Stimulated activated CD4-positive, alpha-beta T cell treated with anti-CD3 and anti-CD28 coated beads, Interleukin-2, amount 100 ng/mL, for 4 hours (primary cell): ENCODE measurements at places on chromosomes 7 and 10.

GRCh38 chr10:15333909-15334649 lies 37.0 kb downstream of the FAM171A1 start:
- DNase-seq, result no peak

- no peak for DNase-seq
These were observed 429.7 kb downstream of the EXOC4 start for GRCh38 chr7:133682364-133683181.

DNA sequence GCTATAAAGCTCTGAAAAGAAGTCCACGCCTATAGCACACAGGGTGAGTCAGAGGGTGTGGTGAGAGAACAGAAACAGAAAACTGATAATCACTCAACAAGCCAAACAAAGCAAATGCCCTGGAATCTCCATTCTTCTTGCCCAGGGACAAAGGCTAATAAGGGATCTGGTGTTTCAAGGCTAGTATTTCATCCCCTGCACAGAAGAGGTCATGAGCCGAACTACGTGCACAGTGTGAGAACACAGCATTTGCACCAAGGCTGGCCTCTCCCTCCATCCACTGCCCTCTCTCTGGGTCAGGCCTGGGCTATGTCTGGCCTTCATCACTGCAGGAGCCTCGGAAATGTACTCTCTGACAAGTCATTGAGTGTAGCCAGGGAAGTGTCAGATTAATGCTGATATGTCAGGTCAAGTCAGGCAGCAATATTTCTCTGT lies 42.7 kb downstream of the PRR15 start:
- DNase-seq, result no peak

GRCh38 chr10:787933-788651 lies 98.6 kb upstream of the DIP2C start:
- DNase-seq, result no peak

DNA sequence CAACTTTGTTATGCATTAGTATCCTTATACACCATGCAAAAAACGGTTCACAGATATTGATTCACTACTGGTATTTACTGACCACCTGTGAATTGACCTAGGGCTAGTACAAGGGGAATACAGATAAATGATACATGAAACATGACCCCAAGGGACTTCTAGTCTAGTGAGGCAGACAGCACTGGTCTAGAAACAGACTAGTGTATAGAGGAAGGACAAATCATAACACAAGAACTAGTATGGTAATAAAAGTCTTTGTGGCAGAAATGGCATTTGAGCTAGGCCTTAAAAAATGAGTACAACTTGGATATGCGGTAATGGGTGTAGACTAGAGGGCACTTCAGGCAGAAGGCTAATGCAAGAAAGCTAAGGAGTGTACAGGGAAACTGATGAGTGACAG lies 86.6 kb downstream of the SLC25A13 start:
- no peak for DNase-seq

GRCh38 chr10:76864922-76865321 lies 772.7 kb downstream of the KCNMA1 start:
- no peak for DNase-seq

DNA sequence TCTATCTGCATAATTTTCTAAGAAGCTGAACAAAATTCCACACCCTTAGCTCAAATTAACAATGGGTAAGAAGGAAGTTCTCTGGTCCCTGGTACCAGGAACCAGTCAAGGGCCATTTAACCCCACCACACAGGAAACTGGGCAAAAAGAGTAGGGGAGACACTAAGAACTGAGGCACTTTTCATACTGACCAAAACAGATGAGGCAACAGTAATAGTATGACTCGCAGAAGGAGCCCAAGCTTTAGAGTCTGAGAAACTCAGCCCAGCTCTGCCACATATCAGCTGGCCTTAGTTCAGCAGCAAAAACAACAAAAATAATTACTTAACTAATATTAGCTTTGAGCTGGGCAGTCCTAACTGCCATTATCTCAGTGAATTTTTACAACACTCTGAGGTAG lies 221.2 kb downstream of the FAM107B start:
- no peak for DNase-seq

- no peak for DNase-seq
These were observed 31.1 kb upstream of the ABCA13 start for GRCh38 chr7:48140001-48140681.

DNA sequence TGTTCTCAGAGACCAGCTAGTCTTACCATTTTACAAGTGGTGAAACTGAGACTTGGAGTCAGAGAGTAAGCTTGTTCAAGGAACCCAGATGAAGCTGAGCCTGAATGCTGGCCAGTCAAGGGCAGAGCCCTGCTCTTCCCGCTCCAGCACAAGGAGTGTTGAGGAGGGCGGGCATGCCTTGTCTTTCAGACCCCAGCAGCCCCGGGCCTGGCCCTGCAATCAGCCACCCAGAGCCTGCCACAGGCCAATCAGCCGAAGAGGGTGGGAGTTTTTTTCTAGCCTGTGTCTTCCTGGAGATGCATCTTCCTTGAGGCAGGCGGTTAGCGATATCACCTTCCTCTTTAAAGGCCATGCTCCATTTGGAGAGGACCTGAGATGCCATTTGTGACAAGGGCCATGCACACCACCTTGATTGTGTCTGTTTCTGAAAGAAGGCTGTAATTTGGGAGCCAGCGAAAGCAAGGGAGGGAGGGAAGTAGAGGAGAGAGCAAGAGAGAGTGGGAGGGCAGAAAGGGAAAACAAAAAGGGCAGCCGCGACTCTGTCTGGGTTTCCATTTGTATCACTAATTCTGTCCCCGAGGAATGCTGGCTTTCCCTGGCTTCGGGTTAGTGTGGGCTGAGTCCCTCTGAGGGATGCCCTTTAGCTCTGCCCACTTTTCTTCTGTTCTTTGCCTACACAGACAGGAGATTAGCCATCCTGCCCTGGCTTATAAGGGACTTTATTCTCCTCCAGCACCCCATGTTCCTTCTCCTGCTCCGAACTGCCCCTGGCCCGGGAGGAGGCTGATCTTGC lies 8.0 kb downstream of the CDH23 start:
- DNase-seq, result no peak

- DNase-seq, result no peak
These were observed 31.2 kb downstream of the MYL10 start for GRCh38 chr7:101597941-101598340.

DNA sequence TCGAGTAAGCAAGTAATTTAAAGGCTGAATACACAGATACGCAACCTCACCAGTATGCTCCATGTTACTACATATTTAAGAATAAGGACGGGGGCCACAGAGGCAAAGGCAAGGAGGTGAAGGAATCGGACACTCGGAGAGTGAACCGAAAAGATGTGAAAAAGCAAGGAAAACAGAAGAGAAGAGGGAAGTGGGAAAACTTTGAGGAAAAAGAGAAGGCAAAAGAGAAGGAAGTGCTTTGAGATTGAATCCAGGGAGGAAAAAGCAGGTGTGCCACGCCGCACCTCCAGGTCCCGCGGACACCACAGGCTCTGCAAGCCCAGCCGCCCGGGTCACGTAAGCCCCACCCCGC lies 367 bp upstream of the AVL9 start:
- no peak for DNase-seq

DNA sequence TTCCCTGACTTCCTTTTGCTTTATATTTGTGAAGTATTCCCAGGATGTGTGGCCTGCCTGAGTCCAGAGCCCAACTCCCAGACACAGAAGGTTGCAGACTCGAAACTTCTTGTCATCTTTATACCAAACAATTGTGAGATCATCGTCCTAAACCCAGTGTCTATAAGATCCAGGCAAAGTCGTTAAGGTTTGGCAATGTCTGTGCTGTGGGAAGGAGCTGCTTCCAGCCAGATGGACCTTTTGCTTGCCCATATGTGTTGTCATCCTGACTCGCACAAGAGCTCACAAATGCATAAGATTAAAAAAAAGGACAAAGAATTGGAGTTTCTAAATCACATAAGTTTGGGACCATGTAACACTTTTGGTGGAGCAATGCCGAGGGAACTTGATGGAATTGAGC lies 37.0 kb downstream of the WNT2 start:
- no peak for DNase-seq

GRCh38 chr10:5365928-5366327 lies 1.2 kb downstream of the UCN3 start:
- DNase-seq, result no peak
